ENCODE measurements at places on chromosomes 7 and 10.
A peak's percentile ranks its signal among the peaks of the same experiment; 100 is the strongest.

- DNase-seq = no peak
Measured at GRCh38 chr7:140447841-140448240, 31.5 kb downstream of the MKRN1 start.

GRCh38 chr7:131747658-131748232 is 191.3 kb upstream of the PODXL start:
- DNase-seq = no peak

- DNase-seq = no peak
Measured at GRCh38 chr7:134210227-134210626, 83.1 kb downstream of the LRGUK start.

- peak; percentile 9 for DNase-seq
Measured at GRCh38 chr7:92633211-92633906, 43.2 kb upstream of the FAM133B start.

DNA sequence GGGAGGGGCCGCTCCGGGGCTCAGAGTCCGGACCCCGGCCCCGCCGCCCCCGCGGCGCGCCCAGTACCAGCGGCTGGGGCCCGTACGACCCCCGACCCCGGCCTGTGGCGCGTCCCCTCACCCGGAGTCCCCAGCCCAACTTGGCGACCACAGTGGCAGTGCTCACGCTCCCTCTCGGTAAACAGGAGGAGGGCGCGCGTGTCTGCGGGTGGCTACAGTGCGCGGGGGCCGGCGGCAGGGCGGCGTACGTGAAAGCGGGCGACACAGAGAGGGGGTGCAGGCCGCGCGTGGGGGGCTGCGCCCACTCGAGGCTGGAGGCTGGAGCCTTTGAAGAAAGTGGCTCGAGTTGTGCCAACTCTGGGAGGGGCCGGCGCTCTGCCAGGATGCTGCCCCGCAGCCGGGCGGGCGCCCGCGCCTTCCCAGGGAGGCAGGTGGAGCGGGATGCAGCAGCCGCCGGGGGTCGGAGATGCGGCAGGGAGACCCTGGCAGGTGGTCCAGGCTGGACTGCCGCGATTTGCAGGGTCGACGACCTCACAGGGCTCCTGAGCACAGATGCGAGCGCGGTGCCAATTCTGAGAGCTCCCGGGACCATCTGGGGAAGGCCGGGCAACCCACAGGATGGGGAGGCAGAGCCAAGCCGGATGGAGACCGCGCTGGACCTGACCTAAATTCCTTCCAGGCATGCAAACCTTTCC is 655 bp downstream of the PTPRE start:
- DNase-seq = no peak

DNA sequence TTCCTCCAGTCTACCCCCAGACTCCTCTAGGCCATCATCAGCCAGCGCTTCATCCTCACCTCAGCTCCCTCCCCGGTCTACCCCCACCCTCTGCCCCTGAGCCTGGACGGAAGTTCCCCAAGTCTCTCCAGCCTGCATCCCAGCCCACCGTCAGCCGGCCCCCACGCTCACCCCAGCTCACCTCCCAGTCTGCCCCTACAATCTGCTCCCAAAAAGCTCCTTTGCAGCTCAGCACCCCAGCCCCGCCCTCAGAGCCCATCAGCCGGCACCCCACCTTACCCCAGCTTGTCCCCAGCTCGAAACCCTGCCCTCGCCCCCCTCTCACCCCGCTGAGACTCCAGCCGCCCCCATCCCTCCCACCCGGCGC is 322 bp upstream of the RAMP3 start:
- DNase-seq = no peak

GRCh38 chr7:18900803-18901202 is 216.6 kb downstream of the TWIST1 start:
- DNase-seq = no peak

GRCh38 chr7:55254242-55254595 is 110.9 kb upstream of the LANCL2 start:
- no peak for DNase-seq

DNA sequence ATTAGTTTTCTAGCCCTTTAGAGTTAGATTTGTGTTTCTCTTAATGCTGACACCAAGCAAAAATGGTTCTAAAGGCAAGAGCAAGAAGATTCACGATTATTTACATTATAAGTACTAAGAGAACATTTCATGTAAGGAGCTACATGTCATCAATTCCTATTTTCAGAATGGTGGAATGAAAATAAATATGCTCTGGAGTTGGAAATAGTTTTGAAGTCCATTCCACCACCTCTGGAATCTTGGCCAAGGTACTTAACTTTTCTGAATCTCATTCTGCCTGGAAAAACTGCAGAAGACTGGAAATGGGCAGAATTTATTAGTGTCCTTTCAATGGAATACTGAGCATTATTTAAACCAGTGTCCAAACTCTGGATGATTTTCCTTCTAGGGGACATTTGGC is 125.1 kb upstream of the RAB11FIP2 start:
- DNase-seq = no peak

- no peak for DNase-seq
Measured at GRCh38 chr7:69681181-69681580, 82.9 kb downstream of the AUTS2 start.

DNA sequence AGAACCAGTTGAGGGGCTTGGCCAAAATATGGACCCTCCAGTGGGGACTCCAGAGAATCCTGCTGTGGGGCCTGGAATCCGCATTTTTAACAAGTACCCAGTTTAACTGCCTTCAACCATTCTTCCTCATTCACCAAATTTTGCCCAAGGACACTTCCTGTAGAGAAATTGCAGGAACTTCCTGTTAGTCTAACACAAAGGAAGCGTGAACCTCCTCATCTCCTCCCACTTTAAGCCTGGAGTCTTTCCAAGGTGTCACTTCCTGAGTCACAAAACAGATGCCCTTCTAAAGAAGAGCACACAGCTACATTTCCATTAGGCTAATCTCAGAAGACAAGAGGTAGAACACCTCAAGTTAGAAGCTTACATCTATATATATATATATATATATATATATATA is 188.4 kb downstream of the PPP1R17 start:
- DNase-seq = no peak

Data from stimulated activated CD8-positive, alpha-beta memory T cell treated with anti-CD3 and anti-CD28 coated beads, Interleukin-2, amount 100 ng/mL, for 1 hour (primary cell).